ENCODE measurements at places on chromosomes 6 and 20.

GRCh38 chr6:142152746-142153145, 5.7 kb downstream of the VTA1 start:
- DNase-seq: no peak

DNA sequence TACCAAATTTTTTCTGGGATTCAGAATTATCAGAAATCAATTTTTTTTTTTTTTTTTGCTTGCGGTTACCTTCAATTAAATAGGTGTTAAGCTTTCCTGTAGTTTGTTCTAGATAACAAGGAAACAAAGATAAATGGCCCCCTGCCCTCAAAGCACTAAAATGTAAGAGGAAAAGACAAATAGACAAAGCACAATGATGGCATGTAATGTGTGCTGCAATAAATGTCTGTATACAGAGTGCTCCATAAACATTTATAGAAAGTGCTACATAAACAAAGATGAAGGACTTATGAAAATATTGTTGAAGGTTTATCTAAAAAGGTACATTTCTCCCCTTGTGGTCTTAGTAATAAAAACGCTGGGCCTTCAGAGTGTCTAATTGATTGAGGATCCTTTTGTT, 384.6 kb downstream of the PKHD1 start:
- no peak for DNase-seq

- no peak for DNase-seq
Measured at GRCh38 chr6:6975459-6976111, 132.2 kb upstream of the RREB1 start.

- no peak for DNase-seq
Measured at GRCh38 chr6:10511477-10511876, 9.7 kb upstream of the GCNT2 start.

DNA sequence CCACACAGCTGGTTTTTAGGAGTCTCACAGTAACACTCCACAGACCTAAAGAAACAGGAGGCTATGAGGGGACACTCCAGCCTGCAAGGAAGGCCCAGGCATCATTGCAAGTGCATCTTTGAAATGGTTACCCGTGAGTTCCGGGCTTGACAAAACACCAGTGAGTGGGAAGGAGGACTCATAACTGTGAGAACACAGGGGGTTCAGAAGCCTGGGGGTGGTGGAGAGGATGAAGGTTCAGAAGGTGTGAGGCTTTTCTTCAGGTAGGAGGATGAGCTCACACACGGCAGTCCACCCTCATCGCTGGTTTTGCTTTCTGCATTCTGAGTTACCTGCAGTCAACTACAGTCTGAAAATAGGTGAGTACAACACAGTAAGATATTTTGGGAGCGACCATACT, 39.9 kb downstream of the MAP7 start:
- no peak for DNase-seq

GRCh38 chr6:3088446-3088845, 20.2 kb downstream of the RIPK1 start:
- peak; percentile 76 for DNase-seq

GRCh38 chr20:6169251-6169650, 46.4 kb upstream of the FERMT1 start:
- peak; percentile 25 for DNase-seq

GRCh38 chr6:14881398-14881797, 364.5 kb upstream of the JARID2 start:
- DNase-seq: peak; percentile 42

DNA sequence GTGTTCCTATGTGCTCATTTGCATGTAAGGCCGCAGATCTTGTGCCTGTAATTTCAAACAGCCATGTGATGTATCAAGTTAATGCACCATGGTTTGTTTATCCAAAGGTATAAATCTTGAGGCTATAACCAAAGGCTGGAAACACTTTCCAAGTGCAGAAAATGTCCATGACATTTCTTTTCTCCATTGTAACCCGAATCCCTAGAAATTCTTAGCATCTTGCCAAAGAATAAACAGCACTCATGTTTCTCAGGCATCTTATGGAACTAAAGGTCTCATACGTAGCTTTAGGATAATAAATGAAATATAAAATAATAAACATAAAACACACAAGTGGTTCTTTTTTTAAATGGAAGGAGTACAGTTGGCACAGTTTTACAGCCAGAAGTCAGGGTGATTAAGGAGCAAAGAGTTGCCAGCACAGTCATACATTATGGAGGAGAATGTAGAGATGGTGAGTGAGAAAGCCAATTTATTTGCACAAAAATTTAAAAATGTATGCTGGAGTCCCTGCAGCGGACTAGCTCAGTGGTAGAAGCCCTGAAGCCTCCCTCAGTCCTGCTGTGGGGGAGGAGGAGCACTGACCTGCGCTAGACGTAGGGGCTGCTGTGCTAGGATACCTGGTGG, 18.0 kb downstream of the CDH26 start:
- DNase-seq: no peak

DNA sequence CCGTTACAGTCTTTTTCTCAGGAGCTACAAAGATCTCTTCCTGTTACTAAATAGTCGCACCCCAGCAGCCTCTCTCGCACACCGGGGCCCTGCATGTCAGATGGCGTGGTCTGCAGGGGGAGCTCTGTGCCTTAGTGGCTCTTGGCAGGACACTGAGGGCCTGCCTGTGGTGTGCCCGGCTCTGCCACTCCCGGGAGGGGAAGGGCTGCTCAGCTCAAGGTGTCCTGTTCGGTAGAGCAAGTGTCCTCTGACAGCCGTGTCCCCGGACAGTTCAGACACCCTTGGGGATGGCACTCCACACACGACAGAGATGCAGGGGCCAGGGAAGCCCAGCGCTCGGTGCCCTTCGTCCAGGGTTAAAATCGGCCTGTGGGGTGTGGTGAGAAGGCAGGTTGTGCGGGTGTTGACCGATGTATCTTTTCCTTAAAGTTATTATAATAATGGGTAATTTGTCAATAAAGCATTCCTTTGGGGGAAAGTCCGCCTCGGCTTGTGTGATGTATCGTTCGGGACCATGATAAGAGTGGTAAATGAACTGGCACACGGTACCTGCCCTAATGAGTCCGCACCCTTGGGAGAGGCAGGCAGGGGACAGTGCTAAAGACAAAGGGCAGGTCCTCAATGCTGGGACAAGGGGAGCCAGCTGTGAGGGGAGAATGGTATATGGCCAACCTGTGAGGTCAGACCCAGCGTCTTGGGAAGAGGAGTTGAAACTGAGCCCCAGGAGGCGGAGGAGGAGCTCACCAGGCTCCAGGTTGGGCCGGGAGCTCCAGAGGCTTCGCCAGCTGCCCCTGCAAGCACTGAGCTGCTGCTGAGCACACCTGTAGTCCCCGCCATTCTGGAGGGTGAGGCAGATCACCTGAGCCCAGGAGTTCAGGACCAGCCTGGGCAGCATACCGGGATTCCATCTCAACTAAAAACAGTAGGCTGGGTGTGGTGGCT, 3.6 kb upstream of the DNAJC5 start:
- DNase-seq: no peak

DNA sequence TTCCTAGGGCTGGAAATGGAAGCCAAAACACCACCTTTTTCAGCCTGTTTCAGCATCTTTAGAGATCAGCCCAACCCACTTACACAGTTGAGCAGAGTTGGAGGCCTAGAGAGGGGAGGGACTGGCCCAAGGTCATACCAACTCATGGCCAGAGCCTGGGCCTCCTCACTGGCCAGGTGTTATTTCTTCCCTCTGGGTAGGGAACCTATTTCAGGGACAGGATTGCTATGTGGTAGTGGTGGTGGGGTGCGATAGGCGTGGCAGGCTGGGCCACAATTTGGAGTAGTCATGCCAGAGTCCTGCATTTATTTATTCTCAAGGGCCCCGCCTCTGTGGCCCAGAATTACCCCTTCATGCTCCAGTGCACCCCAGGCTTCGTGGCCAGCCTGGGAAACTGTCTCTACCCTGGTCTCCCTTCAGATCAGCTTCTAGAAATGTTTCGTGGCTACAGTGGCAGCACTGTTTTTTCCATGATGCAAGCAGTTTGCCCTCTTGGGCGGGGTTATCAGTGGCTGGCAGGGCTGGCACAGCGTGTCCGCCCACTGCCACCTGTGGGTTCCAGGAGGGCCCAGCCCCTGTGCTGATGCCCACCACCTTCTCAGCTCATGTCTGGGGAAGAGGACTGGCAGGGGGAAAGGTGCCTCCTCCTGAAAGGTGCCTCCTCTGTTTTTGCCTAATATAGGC, 6.2 kb downstream of the VEGFA start:
- no peak for DNase-seq

DNA sequence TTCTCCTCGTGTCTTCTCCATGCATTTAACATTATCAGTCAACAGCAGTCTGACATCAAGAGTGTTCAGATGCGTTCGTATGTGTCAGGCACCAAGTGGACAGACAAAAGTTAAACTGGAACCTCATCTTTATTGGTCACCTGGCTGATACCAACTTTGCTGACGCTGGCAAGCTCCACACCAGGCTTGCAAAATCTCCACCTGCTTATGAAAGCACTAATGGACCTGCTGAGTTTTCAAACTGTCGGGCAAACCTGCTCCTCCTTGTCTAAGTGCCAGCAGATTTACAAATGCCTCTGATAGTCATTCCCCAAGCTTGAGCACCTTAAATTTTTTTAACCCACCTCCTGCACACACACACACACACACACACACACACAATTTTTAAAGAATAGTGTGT, 27.9 kb upstream of the DSP start:
- no peak for DNase-seq

DNA sequence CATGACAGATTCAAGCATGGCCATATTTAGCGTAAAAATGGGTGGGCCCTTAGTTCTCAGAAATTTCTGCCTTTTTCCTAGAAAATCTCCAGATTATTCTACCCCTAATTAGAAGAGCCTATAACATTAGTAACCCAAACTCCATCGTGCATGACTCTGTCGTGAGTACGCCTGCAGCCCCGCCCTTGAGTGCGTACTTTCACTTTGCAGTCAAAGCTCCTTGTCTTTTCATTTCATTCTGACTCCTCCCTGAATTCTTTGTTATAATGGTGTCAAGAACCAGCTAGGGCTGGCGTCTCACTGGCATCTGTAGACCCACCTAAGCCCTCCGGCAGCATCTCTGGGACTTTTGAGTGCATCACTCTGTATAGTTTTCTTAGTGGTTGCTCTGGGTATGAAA, 61.7 kb upstream of the NOX3 start:
- DNase-seq: no peak

- peak; percentile 92 for DNase-seq
Measured at GRCh38 chr20:63580796-63581461, 6.9 kb upstream of the HELZ2 start.

DNA sequence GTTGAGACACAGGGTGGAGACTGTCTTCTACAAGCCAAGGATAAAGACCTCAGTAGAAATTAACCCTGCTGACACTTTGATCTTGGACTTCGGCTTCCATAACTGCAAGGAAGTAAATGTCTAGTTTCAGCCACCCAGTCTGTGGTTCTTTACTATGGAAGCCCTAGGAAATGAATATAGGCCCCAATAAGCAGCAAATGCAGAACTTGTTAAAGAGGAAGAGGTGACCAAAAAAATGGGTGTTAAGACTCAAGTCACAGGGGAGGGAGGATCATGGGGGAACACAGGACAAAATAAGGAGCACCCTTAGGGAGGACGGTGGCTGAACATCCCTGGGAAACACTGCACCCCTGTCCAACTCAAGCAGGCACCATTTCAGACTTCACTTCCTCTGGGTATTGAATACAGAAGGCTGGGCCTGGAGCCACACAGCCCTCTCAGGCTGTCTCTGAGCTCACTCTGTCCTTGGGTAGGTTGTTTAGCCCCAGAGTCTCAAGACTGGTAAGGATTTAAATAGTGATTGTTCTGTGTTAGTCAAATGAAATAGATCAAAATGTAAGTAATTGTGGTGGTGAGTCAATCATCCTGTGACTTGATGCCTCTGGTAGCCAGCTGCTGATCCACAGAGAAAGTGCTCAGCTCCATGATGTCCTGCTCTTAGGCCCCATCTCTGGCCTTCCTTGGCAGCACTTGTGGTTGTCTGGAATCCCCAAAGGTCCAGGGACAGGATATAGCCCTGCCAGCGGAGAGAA, 30.5 kb upstream of the SIRPD start:
- no peak for DNase-seq

- no peak for DNase-seq
Measured at GRCh38 chr6:154319231-154319858, 37.3 kb downstream of the IPCEF1 start.

DNA sequence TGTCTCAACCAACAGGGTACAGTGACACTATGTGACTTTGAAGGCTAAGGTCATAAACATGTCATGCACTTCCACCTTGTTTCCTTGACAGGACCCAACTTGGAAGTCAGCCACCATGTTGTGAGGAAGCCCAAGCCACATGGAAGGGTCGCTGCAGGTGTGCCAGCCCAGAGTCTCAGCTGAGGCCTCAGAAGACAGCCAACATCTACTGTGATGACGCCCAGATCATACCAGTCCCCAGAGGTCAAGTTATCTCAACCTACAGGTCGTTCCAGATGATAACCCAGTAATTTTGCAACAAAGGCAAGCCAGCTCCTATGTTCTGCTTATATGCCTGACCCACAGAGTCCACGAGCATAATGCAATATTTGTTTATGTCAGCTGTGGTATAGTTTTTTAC, 376.0 kb upstream of the AGPAT4 start:
- no peak for DNase-seq

GRCh38 chr6:80454197-80454596, 347.7 kb downstream of the BCKDHB start:
- peak; percentile 59 for DNase-seq

DNA sequence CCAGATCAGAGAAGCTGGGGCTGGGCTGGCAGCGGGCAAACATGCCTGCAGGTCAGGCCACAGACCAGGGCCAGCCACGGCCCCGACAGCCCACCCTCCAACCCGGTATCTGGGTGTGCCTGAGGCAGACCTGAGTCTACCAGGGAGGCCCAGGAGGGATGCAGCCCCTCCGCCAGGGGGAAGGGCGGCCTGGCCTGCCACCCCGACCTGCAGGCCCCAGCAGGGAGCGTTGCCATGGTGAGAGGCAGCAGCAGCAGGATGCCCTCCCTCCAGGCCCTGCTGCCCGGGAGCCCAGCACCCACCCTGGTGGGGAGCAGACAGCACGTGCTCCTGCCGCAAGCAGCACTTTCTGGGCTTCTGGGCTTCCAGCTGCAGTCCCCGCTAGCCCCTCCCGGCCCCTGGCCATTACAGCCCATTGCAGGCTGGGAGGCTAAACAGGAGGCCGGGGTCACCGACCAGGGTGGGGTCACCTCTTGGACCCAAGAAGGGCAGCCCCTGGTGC, 3.8 kb upstream of the EEF1A2 start:
- no peak for DNase-seq

DNA sequence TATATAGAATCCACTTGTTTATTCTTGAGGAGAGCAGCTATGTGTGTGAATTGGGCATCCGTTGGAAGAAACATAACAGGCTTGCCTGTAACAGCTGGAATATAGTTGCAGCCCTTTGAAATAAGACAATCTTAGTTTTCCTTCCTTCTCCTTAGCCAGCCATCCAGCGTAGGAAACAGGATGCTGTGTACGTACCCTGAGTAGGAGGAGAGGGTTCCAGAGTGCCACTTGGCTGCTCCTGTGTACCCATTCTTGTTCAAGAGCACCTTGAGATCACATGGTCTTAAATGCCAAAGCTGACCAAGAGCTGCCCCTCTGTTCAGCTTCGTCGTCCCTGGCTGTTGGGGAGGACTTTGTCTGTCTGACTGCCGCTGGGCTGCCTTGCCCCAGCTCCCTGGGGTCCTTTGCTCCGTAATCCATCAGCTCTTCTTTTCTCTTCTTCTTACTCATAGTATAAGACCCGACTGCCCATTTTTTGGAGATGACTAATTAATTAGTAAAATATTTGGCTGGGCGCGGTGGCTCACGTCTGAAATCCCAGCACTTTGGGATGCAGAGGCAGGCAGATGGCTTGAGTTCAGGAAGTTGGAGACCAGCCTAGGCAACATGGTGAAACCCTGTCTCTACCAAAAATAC, 49.0 kb downstream of the RREB1 start:
- peak; percentile 74 for DNase-seq

- DNase-seq: no peak
Measured at GRCh38 chr6:37126961-37127616, 42.9 kb upstream of the PIM1 start.

Data from RWPE1 (cell line).